ENCODE measurements at places on chromosomes 12 and 14.

DNA sequence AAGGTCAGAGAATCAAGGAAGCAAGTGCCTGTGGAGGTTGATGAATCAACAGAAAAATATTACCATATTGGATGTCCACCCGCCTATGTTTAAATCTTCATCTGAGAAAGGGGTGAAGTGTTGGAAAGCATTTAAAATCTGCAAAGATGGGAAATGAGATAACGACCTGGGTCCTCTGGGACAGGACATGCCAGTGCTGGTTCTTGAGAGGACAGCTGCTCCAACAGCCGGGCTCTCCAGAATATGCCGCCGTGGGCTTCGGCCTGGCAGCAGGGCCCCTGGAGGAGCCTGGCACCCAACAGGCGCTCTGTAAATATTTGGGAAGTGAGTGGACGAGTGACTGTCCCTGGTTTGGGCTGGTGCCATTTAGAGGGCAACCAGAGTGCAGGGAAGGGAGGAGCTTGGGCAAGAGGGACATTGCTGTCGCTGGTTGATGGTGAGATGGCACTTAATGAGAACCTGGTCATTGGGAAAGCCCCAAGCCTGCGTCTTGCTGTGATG, 129.9 kb downstream of the KCNA5 start:
- DNase-seq, result no peak

GRCh38 chr12:112190231-112191025, 65.1 kb downstream of the TRAFD1 start:
- DNase-seq, result peak; percentile 84

DNA sequence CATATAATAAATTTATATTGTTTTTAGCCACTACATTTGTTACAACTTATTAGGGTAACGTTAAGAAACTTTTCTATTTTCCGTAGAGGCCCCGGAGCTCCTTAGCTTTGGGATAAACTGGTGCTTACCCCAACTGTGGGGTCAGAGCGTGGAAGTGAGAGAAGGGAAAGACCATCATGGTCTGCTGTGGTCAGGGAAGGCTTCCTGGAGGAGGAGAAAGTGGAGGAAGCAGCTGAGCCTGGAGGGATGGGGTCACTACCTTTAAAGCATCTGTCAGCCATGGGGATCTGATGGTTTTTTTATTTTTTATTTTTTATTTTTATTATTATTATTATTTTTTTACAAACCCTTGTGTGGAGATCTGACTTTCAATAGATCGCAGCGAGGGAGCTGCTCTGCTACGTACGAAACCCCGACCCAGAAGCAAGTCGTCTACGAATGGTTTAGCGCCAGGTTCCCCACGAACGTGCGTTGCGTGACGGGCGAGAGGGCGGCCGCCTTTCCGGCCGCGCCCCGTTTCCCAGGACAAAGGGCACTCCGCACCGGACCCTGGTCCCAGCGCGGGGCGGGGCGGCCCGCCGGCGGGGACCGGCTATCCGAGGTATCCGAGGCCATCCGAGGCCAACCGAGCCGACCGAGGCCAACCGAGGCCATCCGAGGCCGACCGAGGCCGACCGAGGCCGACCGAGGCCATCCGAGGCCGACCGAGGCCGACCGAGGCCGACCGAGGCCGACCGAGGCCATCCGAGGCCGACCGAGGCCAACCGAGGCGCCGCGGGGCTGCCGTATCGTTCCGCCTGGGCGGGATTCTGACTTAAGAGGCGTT, 1101.2 kb upstream of the TMEM132C start:
- DNase-seq, result peak; percentile 87

- no peak for DNase-seq
These were observed 1.0 kb downstream of the KCNA1 start for GRCh38 chr12:4910502-4911315.

DNA sequence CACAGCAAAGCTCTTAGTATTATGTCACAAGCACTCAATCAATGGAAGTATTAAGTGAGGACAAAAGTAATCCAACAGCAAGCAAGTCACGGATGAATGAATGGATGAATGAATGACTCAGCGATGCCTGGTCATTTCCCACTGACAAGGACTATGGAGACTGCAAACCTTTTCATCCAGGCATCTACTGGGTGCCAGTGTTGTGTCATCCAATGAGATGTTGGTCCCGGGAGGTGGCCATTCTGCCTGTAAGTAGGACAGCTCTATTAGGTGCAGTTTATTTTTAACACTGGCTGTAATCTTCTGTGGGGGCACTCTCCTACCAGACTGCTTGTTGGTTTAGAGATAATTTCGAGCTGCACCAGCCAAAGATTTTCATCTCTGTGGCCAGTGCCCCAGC, 39.4 kb downstream of the STAB2 start:
- DNase-seq, result peak; percentile 19

- DNase-seq, result no peak
These were observed 136.6 kb downstream of the SSPN start for GRCh38 chr12:26331960-26332359.

- DNase-seq, result no peak
These were observed 102.8 kb upstream of the BCAT1 start for GRCh38 chr12:25051656-25052195.

DNA sequence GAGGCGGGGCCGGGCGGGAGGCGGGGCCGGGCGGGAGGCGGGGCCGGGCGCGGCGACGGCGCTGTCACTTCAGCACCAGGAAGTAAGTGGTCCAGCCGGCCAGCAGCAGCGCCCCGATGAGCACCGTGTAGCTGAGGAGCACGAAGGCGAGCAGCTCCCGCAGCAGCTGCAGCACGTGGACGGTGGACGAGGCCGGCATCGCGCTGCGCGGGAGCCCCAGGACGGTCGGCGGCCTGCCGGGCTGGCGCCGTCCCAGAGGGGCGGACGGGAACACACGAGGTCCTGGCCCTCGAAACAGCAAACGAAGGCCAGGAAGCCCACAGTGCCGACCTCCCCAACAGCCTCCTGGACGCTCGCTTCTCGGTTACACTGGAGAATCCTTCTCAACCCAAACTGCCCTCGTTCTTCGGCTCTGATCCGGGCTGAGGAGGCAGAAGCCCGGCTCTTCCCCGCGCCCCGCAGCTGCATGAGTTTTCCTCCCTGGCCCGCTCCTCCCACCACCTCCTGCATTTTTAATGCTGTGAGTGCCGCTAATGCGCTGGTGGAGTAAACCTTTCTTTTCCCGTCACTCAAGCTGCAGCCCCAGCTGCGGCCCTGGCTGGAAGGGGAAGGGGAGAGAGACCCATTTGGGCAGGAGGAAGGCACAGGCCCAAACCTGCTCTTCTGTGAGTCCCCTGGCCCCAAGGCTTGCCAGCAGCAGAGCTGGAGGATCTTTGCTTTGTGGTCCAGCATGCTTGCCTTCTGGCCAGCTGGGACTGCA, 694 bp upstream of the DIABLO start:
- no peak for DNase-seq

- DNase-seq, result peak; percentile 80
These were observed 47.7 kb upstream of the PTPRO start for GRCh38 chr12:15274561-15274967.

- DNase-seq, result peak; percentile 65
These were observed at the start of gene BMP4 for GRCh38 chr14:53956427-53957201. Gene BMP4, minus strand, starts transcription at chr14:53956825. Its CDS starts 4,603 bp downstream, at chr14:53952222.

GRCh38 chr14:98926801-98927200, 345.2 kb downstream of the BCL11B start:
- no peak for DNase-seq

- DNase-seq, result peak; percentile 66
These were observed 79.7 kb downstream of the SPTB start for GRCh38 chr14:64800000-64800399.

GRCh38 chr12:41983856-41984255, 160.8 kb downstream of the GXYLT1 start:
- DNase-seq, result no peak

GRCh38 chr12:115378291-115378690, 694.3 kb upstream of the TBX3 start:
- DNase-seq, result no peak

DNA sequence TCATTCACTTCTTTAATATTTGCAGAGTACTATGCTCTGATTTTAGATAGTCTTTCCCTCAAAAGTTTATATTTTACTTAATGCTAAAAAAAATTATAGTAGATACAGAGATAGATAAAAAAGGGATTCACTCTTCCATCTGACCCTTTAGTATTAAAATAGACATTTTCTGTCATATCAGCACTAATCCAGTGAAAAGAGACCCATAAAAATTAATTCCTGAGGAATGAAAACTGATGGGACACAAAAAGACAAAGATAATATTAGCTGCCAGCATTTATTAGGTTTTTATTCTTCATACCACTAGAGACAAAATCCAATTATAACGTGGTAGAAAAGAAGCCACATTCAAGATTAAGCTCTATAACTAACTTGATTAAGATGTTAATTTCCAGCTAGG, 45.3 kb downstream of the SOS2 start:
- no peak for DNase-seq

GRCh38 chr12:122951406-122951805, 14.9 kb downstream of the ABCB9 start:
- peak; percentile 73 for DNase-seq

DNA sequence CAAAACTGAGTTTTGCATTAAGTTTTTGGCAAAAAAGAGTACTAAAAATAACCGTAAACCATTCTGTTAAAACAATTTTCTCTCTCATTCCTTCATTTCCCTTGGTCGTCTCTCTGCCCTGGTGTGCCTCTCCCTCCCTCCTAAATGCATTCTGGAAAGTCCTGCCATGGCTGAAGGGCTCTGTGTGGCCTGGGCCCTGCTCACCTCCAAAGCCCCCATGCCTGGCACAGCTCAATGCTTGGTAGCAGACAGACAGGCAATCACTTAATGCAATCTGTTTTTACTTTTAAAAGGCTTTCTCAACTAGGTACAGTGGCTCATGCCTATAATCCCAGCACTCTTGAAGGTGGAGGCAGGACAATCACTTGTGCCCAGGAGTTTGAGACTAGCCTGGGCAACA, 47.8 kb downstream of the CDC42BPB start:
- no peak for DNase-seq

DNA sequence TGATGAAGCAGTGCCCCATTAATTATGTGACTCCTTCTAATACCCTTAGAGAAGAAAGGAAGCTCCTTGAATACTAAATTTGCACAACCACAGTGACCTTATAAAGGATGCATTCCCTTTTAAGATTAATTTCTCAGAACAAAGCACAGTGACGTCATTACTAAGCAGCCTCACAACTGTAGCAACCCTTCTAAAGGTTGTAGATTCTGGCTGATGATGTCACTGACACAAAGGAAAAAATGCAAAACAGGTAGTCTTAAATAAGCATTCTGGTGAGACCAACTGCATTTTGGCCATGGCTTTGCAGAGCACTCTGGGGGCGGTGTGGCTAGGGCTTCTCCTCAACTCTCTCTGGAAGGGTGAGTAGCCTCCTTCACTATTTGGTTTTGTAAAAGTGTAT, 38.4 kb upstream of the OR4E1 start:
- DNase-seq, result no peak

DNA sequence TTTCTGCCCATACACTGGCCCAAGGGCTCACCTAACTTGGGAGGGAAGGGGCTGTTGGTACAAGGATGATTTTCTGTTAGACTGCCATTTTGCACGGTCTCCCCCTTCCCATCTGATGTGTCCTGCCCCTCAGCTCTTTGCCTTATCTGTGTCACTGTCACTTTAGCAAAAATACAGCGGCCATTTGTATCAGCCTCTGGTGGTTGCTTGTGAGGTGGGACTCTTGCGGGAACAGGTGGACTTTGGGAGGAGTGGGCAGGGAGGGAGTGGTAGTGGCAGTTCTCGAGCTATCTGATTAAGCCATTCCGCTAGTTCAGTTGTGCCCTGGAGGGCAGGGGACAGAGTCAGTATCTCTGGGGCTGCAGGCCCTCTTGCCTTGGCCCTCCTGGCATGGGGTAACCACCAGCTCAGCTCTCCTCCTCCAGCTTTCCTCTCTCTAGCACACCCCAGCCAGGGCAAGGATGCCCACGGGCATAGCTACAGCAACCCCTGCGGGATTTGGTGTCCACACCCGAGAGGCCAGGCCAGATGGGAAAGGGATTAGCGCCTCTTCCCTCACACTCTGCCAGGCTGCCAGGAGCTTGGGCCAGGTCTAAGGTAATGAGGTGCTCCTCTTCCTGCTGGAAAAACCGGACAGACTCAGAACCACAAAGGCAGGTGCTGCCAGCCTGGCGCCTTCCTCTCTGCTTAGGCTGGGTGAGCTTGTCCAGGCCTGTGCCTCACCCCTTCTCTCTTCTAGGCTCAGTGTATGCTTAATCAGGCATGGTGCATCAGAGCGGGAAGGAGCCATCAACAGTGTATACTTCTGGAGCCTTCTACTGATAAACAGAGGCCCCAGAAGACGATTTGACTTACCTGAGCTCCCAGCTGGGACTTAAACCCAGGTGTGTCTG, 8.7 kb downstream of the SLC48A1 start:
- DNase-seq, result peak; percentile 96

DNA sequence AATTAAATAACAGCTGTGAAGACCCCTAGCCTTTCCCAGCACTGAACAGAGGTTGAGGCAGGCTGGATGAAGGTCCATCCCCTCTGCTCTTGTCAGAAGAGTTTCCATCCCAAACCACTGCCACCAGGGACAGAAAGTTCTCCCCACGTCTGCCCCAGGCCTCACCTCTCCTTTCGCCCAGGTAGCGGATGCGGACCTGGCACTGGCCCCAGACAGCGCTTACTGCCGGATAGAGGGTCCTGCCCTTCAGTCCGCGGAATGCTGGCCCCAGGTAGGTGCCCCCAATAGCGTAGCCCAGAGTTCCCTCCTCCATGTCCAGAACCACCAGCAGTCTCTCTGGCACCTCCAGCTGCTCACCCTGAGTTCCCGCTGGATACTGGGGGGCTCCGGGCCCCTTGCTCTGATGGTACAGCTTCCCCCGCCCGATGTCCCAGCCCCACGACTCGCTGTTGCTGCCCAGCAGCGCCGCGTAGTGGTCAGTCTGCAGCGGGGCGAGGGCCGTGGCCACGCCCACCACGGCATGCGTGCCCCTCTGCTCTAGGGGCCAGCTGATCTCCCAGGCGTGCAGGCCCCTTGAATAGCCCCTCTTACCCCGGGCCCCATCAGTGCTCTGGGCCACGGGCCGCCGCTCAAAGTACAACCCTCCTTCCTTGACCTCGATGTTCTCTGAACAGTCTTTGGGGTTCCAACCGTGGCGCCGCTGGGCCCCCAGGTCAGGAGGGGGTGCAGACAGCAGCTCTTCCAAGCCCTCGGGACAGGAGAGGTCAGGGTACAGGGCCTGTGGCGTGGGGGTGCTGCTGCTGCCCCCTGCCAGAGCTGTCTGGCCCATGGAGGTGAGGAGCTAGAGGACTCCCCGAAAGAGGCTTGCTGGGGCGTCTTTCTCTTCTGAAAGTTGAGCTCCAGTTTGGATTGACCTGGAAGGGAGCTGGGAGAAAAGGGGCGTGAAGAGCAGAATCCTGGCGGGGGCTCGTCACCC, 742 bp downstream of the SPSB2 start:
- DNase-seq, result peak; percentile 76

GRCh38 chr12:131612092-131612755, 98.7 kb upstream of the SFSWAP start:
- DNase-seq, result no peak

GRCh38 chr12:54360717-54361456, 3.4 kb downstream of the GPR84 start:
- DNase-seq, result peak; percentile 82

- DNase-seq, result no peak
These were observed 38.5 kb downstream of the SLC38A1 start for GRCh38 chr12:46230306-46230705.

GRCh38 chr14:95432144-95433093, 84.0 kb downstream of the SYNE3 start:
- DNase-seq, result peak; percentile 40

Data from epithelial cell of esophagus (primary cell).